Mesangial cell (primary cell): ENCODE measurements at places on chromosomes 5 and 9. TPM values are rescaled to one million over a fixed set of nuclear protein-coding genes. Genes with fewer than 3 reads are reported as not detected.

NUTM2F gene
- total RNA-seq: not detected in 2 replicates

CENPH gene
- 4.4 and 24.8 TPM in 2 replicates for total RNA-seq

TAF1L gene
- not detected in 2 replicates for total RNA-seq

NOP16 gene
- total RNA-seq: 10.4 and 25.9 TPM in 2 replicates

PCDHGB1 gene
- total RNA-seq: 0.49 and 2.9 TPM in 2 replicates

RNF208 gene
- 1.6 and 5.3 TPM in 2 replicates for total RNA-seq

PAPPA gene
- 8.4 and 9.5 TPM in 2 replicates for total RNA-seq

FOXD4L6 gene
- total RNA-seq: not detected in 2 replicates

FAM151B gene
- total RNA-seq: 0.16 and 0.89 TPM in 2 replicates

DPH7 gene
- total RNA-seq: 28.9 and 31.1 TPM in 2 replicates

DPP7 gene
- total RNA-seq: 65.3 and 87.8 TPM in 2 replicates

OR1J2 gene
- not detected in 2 replicates for total RNA-seq

MARVELD2 gene
- 6.8 and 9.1 TPM in 2 replicates for total RNA-seq

KIF24 gene
- total RNA-seq: 1.0 and 5.9 TPM in 2 replicates

FRRS1L gene
- total RNA-seq: 0.33 and 0.89 TPM in 2 replicates

LAMC3 gene
- 1.1 and 1.3 TPM in 2 replicates for total RNA-seq

OR1L6 gene
- not detected in 2 replicates for total RNA-seq

PCDHGA10 gene
- 2.8 and 10.5 TPM in 2 replicates for total RNA-seq
